ENCODE measurements at places on chromosomes 3 and 15.

DNA sequence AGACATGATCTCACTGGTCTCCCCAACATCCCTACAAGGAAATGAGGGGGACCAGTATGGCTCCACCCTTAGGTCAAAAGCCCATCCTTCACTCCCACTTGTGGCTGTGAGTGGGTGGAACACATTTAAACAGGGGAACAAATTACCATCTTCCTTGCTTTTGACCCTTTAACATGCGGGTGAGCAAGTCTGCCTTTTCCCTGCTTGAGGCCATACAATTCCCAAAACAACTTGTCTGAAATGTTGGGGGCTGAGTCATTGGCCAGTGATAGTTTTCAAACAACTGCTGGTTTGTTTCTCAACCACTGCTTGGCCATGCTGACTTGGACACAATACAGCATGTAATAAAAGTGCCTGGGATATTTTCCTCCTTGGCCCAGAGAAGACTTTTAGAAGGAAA is 39.6 kb downstream of the COL8A1 start:
- no peak for DNase-seq

GRCh38 chr3:157220211-157220610 is 60.3 kb upstream of the CCNL1 start:
- no peak for DNase-seq

- DNase-seq: no peak
Measured at GRCh38 chr3:41448396-41448795, 249.1 kb downstream of the CTNNB1 start.

GRCh38 chr15:100016632-100017031 is 283.4 kb upstream of the LYSMD4 start:
- DNase-seq: no peak

DNA sequence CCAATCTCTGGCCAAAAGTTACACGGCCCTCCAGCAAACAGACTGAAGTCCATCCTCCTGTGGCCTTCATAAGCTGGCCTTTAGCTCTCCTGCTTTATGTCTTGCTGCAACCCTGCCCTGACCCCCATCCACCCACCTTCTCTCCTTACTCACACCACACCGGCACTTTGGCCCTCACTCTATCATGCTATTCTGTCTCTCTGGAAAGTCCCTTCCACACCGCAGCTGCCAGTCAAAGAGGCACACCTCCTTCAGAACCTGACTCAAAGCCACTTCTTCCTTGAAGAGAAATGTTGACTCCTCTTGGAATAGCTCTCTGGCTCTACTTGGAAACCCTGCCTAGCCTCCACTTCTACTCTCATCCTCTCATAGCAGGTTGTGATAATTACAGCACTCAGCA is 4.5 kb downstream of the GPR156 start:
- DNase-seq: no peak

GRCh38 chr3:119500265-119500664 is 1.9 kb downstream of the TIMMDC1 start:
- no peak for DNase-seq

DNA sequence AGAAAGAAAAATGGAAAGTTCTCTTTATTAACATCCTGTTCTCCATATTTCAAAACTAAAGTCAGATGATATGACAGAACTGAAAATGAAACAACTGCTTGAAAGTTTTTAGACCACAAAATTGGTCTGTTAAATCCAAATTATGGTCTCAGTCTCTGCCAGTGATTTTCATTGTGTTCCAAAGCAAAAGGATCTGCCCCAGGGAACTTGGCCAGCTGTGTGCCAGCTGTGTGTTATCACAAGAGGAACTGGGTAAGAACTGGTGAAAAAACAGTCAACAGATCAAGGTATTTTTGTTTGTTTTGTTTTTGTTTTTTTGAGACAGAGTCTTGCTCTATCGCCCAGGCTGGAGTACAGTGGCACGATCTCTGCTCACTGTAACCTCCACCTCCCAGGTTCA is 323.3 kb downstream of the CTNNB1 start:
- no peak for DNase-seq

- no peak for DNase-seq
Measured at GRCh38 chr3:16060358-16060852, 114.1 kb upstream of the GALNT15 start.

- no peak for DNase-seq
Measured at GRCh38 chr3:72489901-72490300, 358.3 kb downstream of the SHQ1 start.

GRCh38 chr3:9379327-9379726 is 16.5 kb downstream of the THUMPD3 start:
- DNase-seq: no peak

Measured in activated CD8-positive, alpha-beta memory T cell treated with anti-CD3 and anti-CD28 coated beads for 4 hours (primary cell).